ENCODE measurements at places on chromosomes 7 and 10. TPM values are rescaled to one million over a fixed set of nuclear protein-coding genes. Genes with fewer than 3 reads are reported as not detected.

FERD3L gene
- not detected for total RNA-seq

GRCh38 chr10:75294866-75295701, 59.3 kb upstream of the COMTD1 start:
- DNase-seq, result peak; percentile 94

GIMAP1 gene
- total RNA-seq, result not detected

- no peak for DNase-seq
These were observed 223.5 kb upstream of the GHITM start for GRCh38 chr10:83915801-83916200.

Measured in bronchial epithelial cell (primary cell).